Osteoblast (primary cell): ENCODE measurements at places on chromosomes 3 and 15. TPM values are rescaled to one million over a fixed set of nuclear protein-coding genes. Genes with fewer than 3 reads are reported as not detected.
A peak's percentile ranks its signal among the peaks of the same experiment; 100 is the strongest.

- H3K4me1 ChIP-seq: no peaks in the 10 kb centered on the region
- H3K27me3 ChIP-seq: peaks cover 39% of the 10 kb centered on the region
- no peak overlapping the region for H3K27ac ChIP-seq
- H3K4me3 ChIP-seq: peak overlapping the region; percentile 54
- DNase-seq: peak; percentile 56
- H3K36me3 ChIP-seq: no peaks in the 10 kb centered on the region
These were observed 810 bp upstream of the THRB start for GRCh38 chr3:24495326-24495994.

GRCh38 chr15:101276501-101277037 is 716 bp downstream of the SELENOS start:
- H3K27me3 ChIP-seq: no peaks in the 10 kb centered on the region
- H3K4me1 ChIP-seq: peaks cover 11% of the 10 kb centered on the region
- H3K4me3 ChIP-seq: peak overlapping the region; percentile 83
- DNase-seq: peak; percentile 30
- H3K36me3 ChIP-seq: peaks cover 58% of the 10 kb centered on the region

FSTL1 gene
- 1,825 and 2,074 TPM in 2 replicates for total RNA-seq

GRCh38 chr3:67691926-67692325 is 37.5 kb upstream of the SUCLG2 start:
- no peak overlapping the region for H3K27ac ChIP-seq
- H3K4me1 ChIP-seq: no peaks in the 10 kb centered on the region
- H3K27me3 ChIP-seq: no peaks in the 10 kb centered on the region
- DNase-seq: no peak

HOMER2 gene
- 7.7 and 11.6 TPM in 2 replicates for total RNA-seq

GRCh38 chr3:42733501-42734262 is 31.1 kb upstream of the HHATL start:
- H3K36me3 ChIP-seq: no peaks in the 10 kb centered on the region
- H3K4me3 ChIP-seq: no peak overlapping the region
- DNase-seq: no peak

UPK1B gene
- total RNA-seq: 0.29 and 0.36 TPM in 2 replicates

IGF2BP2 gene
- total RNA-seq: 80.4 and 81.8 TPM in 2 replicates

TGM4 gene
- not detected in 2 replicates for total RNA-seq

GRCh38 chr3:31230425-31231223 is 302.1 kb upstream of the STT3B start:
- H3K4me1 ChIP-seq: no peaks in the 10 kb centered on the region
- DNase-seq: no peak
- no peaks in the 10 kb centered on the region for H3K36me3 ChIP-seq
- H3K27ac ChIP-seq: no peak overlapping the region
- H3K4me3 ChIP-seq: no peak overlapping the region
- peaks cover 14% of the 10 kb centered on the region for H3K27me3 ChIP-seq

DNA sequence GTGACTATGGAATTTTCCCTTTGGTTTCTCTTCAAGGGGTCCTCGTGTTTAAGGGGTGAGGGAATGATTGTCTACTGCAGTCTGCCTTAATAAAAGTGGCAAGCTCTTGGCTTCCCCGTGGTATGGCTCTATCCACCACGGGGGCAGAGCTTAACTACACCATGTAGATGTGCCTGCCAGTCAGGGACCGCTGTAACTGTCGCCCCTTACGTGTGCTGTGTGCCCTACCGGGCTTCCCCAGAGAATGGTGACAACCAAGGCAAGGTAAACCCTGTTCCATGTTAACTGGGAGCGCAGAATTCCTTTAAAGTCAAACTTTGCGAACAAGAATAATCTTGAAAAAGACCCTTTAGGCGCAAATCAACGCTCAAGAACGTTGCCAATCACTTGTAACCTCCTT is 966 bp upstream of the C3orf80 start:
- DNase-seq: peak; percentile 74
- peaks cover 7% of the 10 kb centered on the region for H3K4me1 ChIP-seq
- H3K27me3 ChIP-seq: peaks cover 64% of the 10 kb centered on the region

DNA sequence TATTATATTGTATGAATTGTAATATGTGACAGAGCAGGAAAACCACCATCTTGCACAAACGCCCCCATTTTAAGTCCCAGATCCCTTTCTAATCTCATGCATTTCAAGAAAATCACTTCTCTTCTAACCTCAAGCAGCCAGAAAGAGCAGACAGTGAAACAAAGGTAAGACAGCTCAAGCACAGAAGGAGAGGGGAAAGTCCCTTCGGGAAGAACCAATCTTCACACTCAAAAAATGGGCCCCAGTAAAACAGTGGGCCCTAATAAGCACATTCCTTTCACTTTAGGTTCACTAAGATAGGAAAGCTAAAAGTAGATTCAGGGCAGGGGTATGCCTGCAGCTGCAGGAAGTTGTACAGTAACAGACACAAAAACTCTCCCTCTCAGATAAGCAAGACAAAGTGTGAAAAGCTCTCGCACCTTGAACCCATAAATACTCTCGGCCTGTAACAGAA is 1268.7 kb downstream of the SI start:
- no peaks in the 10 kb centered on the region for H3K27me3 ChIP-seq
- DNase-seq: no peak
- no peaks in the 10 kb centered on the region for H3K36me3 ChIP-seq
- no peak overlapping the region for H3K4me3 ChIP-seq
- no peak overlapping the region for H3K27ac ChIP-seq

DNA sequence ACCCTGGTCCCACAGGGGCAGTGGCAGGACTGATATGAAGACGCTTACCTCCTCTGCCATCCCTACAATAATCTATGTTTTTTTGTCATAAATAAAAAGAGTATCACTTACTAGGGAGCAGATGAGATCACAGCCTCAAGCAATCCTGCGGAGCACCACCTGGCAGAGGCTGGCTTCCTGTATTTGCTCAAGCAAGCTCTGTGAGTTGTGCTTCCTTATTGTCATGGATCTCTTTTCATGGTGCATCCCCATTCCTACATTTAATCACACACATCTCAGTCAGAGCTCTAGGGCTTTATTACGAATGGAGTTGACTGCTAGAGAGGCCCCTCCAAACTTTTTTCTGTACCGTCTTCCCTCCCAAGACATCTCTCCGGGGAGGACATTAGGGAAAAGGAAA is 186.0 kb downstream of the UBE2E2 start:
- H3K27me3 ChIP-seq: no peaks in the 10 kb centered on the region
- no peaks in the 10 kb centered on the region for H3K4me1 ChIP-seq
- no peak overlapping the region for H3K4me3 ChIP-seq
- DNase-seq: no peak
- no peak overlapping the region for H3K27ac ChIP-seq

DNA sequence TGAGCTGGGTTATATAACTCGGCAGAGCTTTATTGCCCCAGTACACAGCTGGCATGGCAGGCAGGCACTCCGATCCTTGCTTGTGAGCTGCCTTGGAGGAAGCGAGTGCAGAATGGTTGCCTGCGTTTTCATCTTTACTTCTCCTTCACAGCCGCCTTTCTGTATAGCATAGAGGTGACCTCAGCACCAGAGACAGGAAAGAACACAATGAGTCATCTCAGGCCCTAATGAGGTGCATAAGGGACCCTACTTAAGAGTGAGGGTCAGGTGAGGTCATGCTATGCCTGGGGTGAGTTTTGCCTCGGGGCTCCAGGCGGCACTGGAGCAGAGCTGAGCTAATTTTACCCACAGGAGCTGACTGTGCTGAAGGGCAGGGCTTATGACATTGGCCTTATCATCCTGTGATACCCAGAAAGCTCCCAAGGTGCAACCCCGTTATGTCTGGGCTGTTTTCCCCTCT is 43.5 kb downstream of the LPP start:
- peaks cover 20% of the 10 kb centered on the region for H3K4me1 ChIP-seq
- peaks cover 6% of the 10 kb centered on the region for H3K36me3 ChIP-seq
- no peak for DNase-seq
- no peak overlapping the region for H3K27ac ChIP-seq
- no peak overlapping the region for H3K4me3 ChIP-seq
